ENCODE measurements at places on chromosomes 4 and X. TPM values are rescaled to one million over a fixed set of nuclear protein-coding genes. Genes with fewer than 3 reads are reported as not detected.

- DNase-seq, result no peak
These were observed 51.5 kb upstream of the TRIM2 start for GRCh38 chr4:153152501-153153338.

- no peak for DNase-seq
These were observed 212.6 kb upstream of the JADE1 start for GRCh38 chr4:128596853-128597252.

- no peak for DNase-seq
These were observed 185.3 kb upstream of the TAPT1 start for GRCh38 chr4:16411501-16412085.

The MAML3 gene
- 2.9 TPM for total RNA-seq

The NLRP2B gene
- not detected for total RNA-seq

The BEND4 gene
- not detected for total RNA-seq

The DACH2 gene
- not detected for total RNA-seq

DNA sequence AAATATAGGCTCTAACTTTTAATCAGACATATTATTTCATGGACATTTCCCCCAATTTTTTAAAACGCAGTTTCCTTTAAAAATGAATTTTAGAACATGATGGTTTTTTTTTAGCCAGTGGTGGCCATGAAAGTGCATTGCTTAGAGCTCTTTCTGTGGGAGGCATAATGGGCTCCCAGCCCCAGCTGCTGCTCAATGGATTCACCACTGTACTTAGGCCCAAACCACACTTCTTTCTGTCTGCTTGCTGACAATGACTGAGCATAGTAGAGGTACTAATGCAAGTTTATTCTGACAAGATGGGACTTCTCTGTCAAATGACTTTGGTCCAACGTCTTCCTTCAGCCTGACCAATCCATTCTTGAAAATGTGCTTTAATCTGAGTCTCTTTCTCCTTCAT, 400.2 kb upstream of the GRIA3 start:
- DNase-seq, result no peak

The PRRG1 gene
- total RNA-seq, result 15.2 TPM

The FGFR3 gene
- total RNA-seq, result 0.03 TPM

The FRYL gene
- total RNA-seq, result 41.6 TPM

DNA sequence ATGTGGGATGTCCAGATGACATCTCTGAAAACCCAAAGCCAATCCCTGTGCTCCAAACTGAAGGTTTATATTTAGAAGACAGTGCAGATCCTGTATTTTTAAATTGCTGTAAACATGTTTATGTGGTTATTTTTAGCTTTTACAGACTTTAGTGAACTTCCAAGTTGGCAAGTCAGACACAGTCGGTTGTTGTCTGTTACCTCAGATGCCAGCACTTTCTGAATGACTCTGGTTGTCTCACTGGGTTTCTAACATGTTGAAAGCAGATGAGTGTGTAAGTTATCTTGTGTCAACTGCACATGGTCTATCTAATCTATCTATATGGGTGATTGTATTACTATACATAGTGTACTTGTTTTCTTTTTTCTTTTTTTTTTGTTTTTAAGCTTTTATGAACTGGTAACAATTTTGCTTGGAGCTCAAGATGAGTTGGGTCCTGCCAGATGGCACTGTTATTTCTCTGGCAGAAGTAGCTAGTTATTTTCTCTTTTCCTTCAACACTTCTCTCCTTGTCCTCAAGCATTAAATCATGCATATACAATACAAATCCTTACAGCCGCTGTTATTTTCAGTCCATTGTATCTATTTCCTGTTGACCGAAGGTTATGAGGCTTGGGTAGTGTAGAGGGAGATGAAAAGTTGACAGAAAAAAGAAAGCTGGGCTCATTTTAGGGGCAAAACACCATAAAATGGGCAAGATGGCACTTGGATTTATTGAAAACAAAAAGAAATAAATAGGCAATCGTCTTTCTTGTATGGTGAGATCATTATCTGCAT, 66.3 kb downstream of the GAB1 start:
- DNase-seq, result peak; percentile 56

DNA sequence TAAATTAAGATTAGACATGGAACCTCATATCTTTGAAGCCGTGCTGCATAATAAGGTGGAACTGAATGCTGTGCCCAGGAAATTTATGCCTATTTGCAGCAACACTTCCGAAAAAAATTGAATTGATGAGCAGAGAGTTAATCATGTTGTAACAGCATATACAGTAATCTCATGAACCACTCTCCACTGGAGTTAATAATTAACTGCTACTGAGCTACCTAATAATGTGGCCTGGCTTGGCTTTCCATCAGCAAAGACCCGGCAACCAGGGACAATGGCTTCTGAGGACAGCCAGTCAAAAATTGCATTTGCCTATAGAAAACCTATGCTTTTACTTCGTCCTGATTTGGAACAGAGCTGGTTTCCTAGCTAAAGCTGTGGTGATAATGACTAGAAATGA, 63.8 kb upstream of the GATB start:
- DNase-seq, result no peak

DNA sequence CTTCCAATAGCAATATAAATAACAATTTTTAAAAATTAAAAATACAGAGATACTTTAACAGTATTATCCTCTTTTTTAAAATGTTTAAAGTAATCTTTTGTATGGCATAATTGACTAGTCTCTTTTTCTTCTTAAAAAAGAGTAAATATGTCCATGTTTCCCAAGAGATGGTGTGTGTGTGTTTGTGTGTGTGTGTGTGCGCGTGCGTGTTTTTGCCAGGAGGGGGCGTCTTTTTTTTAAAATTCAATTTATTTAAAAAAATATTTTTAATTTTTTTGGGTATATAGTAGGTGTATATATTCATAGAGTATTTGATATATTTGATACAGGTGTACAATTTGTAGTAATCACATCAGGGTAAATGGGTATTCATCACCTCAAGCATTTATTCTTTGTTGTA, 1073.7 kb downstream of the PCDH7 start:
- DNase-seq, result peak; percentile 11

DNA sequence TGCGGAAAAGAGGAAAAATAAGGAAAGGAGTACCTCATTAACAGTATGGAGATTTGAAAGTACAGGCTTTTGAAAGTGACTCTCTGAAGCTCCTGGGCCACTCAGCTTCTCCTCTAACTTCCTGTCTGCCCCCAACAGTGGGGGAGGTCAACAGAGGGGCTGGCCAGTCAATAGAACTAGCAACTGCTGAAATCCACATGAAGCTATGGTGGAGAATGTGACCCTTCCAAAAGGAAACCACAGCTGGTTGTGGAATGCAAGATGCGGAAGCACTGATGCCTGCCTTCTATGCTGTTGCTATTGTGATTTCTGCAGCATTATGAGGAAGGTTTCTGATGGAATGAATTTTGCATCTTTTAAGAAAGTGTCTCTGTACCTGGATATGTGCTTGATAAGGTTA, 2.4 kb downstream of the CORIN start:
- no peak for DNase-seq

The GAGE1 gene
- total RNA-seq, result 67.5 TPM

DNA sequence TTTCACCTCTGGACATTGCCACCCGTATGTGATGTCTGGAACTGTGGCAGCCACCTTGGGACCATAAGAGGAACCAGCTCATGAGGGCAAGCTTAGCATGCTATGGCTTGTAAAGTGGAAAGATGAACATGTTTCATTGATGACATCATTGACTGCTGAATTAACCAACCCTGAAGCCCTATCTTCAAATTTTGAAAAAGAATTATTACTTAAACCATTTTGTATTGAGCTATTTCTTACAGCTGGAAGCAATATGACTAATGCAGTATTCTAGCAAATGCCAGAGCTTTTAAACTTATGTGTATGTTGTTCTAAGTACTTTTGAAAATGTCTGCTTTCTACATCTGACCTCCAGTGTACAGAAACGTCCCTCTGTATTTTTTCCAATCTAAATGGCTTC, 18.1 kb downstream of the GUCY2F start:
- no peak for DNase-seq

The PGAM4 gene
- not detected for total RNA-seq

DNA sequence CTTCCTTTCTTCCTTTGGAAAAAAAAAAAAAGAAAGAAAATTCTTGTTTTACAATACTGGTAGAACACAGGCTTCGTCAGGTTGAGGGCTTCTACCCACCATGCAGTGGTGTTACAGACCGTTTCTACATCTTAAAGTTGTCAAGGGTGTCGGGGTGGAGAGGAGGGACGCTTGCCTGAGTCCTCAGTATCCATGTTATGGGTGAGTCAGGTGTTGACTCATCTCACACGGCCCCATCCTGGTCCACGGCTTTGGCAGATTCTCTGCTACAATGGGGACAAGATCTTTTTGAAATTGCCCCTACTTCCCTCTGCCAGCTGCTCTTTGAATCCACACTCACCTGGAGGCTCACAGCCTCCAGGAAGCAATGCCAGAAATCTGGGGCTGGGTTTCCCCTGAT, 310.3 kb upstream of the ZFP42 start:
- no peak for DNase-seq

The PAGE4 gene
- 0.43 TPM for total RNA-seq

DNA sequence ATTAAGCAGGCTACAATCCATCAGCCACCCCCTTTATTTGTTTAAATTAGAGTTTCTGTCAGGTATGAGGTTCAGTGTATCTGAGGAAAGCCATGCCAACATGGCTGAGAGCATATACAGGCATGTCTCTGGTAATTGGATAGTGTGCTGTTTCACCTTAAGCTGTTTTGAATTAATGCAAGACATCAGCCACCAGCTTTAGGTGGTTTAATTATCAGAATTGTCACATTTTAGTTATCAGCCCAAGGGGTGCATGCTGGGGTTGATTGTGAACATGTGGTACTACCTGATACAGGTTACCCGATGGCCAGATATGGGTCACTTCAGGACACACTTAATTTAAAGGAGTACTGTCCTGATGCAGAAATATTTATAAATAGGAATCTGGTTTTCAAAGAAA, 353.2 kb upstream of the TENM3 start:
- no peak for DNase-seq

The PLRG1 gene
- 98.9 TPM for total RNA-seq

GRCh38 chrX:124737771-124738170, 391.4 kb downstream of the SH2D1A start:
- DNase-seq, result no peak

Measured in SK-MEL-5 (cell line).